Activated CD4-positive, alpha-beta T cell treated with anti-CD3 and anti-CD28 coated beads, Interleukin-2, Interleukin-4, amounts not matched to agents 100 ng/mL and 50 ng/mL, durations not matched to agents 16 hours and 8 hours (primary cell): ENCODE measurements at places on chromosomes 1 and 21.
A peak's percentile ranks its signal among the peaks of the same experiment; 100 is the strongest.

DNA sequence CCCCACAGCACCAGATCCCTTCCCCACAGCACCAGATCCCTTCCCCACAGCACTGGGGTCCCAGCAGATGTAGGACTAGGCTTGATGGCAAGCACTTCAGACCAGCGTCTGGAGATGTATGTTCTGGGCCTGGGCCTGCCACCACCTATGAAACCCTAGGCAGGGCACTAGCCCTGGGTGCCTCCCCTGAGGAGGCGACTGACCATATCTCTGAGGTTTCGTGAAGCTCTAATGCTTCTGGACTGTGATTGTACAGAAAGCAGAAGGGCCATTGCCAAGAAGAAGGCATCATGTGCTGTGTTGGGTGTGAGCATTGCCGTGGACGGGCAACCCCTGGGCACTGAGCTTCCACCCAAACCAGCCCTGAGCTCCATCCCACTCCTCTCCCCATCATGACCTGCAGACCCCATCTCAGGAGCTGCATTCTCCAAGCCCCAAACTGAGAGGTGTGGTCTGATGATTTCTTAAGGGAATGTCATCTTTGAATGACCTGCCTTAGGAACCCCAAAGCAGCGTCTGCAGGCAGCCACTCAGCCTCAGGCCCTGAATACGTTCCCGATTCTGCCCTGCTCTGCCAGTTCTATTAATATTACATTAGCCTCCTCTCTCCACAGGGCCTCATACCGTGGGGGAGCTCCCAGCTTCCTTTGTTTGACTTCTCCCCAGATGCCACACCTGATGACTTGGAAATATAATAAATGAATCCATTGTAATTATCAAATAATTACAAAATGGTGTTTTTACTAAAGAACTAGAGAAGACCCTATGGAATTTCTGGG, 163.4 kb downstream of the TRIM33 start:
- no peak for DNase-seq

DNA sequence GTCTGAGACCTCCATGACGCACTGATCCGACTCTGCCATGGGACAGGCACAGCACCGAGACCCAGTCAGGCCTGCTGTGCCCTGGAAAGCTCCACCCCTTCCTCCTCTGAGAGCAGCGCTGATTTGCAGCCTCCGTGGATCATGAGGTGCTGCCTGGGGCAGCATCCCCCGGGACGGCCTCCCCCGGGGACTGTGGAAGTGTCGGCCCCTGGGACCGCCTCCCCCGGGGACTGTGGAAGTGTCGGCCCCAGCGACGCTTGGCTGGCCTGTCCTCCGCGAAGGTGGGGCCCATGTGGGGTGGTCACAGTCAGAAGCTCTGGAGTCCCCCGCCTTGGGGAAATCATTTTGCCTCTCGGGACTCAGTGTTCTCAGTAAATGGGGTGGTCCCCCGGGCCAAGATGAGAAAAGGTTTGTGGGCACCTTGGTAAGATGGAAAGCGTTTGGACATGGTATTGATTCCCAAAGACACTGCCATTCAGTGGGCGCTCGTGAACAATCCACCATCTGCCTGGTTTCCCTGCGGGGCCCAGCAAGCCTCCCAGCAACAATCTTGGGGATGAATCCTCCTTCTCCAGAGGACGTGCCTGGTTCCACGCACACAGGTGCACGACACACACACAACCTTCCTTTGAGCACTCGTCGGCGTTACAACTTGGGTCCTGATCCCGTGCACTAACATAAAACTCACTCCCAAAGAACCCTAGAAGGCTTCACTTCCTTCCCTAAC, 3.0 kb downstream of the TFF2 start:
- no peak for DNase-seq

DNA sequence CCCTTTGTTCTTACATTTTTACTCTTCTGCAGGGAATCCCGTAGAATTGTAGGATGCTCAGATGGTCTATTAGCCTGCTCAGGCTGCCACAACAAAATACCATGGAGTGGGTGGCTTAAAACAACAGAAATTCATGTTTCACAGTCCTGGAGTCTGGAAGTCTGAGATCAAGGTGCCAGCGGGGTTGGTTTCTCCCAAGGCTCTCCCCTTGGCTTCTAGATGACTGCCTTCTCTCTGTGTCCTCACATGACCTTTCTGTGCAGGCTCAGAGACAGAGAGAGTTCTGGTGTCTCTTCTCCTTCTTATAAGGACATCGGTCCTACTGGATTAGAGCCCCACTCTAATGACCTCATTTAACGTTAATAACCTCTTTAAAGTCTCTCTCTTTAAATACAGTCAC, 41.7 kb downstream of the HUNK start:
- no peak for DNase-seq

DNA sequence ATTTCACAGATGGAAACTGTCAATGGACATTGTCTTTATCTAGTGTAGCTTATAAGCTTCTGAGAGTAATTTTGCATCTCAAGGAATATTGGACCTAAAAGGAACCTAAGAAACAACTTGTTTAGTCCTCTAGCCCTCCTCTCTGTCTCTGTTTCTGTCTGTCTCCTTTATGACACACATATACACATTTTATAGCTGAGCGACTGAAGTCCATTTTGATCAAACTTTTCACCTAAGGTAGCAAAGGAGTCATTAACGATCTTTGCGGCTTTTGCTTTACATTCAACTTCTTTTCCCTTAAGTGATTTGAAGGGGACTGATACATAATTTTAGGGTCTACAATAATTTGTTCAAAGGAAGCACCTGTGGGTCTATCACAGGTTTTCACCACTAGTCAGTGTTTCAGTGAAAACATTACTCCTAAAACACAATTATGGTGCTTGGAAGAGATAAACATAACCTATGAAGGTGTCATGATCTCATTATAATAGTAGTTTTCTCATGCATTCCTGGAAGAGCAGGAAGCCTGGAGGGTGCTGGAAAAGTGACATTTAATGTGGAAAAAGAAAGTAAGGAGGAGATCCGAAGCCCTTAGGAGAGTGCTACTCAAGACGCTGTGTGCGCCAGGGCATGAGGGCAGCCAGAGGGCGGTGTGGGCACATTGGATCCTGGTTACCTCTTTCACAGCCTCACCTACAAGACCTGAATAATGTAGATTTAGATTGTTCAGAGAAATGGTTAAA, 248.6 kb downstream of the DNM3 start:
- peak; percentile 62 for DNase-seq

GRCh38 chr1:110138956-110139355, 11.3 kb upstream of the SLC6A17 start:
- DNase-seq: no peak

DNA sequence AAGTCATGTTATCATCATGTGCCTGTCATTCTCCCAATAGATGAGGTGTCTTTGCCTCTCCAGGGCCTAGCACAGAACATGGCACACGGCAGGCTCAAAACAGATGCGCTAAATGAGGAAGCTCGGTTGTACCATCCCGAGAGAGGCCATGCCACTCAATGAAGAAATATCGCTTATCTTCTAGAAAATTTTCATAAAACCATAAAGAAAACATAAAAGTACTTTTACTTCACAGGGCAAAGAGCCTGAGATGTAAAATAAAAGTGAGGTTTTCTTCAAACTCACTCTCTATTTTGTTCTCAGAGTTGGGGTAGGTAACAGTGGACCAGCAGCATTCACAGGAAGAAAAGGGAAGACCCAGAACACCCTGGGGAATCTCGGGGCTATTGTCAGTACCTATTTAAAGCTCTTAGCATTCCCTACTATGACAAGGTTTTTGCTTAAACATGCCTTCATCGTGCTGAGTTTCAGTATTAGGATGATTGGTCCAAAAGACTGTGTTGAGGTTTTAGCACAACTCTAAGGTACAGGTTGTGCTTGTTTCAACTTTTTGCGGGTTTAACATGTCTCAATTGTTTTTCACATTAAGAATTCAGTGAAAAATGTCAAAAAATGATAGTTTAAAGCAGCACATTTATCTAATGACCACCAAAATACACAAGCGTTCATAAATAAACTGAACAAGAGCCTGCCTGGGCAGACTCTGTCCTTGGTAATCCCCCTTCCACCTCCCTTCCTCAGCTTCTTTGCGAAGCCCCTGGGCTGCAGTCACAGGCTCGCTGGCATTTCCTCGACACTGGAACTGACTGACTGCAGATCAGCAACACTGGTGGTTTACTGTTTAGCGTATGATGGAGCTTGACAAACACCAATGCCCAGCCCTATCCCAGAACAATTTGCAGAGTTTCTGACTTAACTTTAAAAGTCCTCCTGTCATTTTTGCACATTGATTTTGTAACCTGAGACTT, 55.6 kb downstream of the COQ8A start:
- DNase-seq: peak; percentile 19

DNA sequence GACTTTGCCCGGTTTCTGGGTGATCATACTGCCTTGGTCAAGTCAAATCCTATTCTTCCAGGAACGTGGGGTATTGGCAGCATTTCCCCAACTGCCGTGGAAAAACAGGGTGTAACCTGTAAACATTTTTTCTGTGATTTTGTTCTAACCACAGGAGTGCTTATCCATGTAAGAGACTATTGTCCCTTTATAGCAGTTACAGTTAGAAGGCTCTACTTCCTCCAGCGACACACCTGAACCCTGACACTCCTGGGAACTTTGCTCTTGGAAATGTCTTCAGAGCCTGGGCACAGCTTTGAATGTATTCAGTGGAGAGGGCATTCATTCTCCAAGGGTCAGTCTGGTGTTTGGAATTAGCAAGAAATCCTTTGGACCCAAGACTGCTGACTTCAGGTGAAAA, 26.4 kb upstream of the ARHGEF10L start:
- no peak for DNase-seq

DNA sequence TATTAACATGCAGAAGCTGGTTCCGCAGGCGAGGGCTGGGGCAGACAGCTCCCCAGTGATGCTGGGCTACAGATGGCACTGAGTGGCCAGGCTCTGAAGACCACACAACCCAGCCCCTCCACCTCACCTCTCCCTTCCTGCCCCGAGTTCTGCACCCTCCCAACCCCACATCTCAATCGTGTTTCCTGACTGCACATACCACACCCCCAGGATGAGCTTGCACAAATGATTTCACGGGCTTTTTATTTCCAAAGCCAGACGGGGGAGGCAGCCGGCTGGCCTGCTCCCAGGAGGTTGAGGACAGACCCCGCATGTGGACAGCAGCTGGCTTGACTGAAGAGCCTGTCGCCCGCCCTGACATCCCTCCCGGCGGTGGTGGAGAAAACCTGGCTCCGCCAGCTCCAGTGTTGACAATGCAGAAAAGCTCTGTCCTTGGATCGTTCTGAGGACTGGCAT, 21.4 kb upstream of the ALDH4A1 start:
- DNase-seq: no peak

DNA sequence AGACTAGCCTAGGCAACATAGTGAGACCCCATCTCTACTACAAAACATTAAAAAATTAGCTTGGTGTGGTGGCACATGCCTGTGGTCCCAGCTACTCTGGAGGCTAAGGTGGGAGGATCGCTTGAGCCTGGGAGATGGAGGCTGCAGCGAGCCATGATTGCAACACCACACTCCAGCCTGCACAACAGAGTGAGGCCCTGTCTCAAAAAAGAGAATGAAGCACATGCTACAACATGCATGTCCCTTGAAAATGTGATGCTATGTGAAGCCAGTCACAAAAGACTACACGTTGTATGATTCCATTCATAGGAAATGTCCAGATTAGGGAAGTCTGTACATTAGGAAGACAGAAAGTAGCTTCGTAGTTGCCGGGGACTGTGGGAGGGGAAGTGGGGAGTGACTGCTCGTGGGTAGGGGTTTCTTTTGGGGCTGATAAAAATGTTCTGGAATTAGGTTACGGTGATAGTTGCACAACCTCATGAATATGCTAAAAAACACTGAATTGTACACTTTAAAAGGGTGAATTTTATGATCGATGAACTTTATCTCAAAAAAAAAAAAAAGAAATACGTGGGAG, 202.1 kb downstream of the KAZN start:
- no peak for DNase-seq

- DNase-seq: no peak
These were observed 35.2 kb downstream of the BMP8A start for GRCh38 chr1:39526466-39527189.

GRCh38 chr1:59081181-59081580, 215.7 kb upstream of the FGGY start:
- DNase-seq: no peak

GRCh38 chr1:63827411-63828321, 53.8 kb downstream of the ROR1 start:
- DNase-seq: no peak

GRCh38 chr1:98075626-98076025, 154.8 kb upstream of the DPYD start:
- no peak for DNase-seq

DNA sequence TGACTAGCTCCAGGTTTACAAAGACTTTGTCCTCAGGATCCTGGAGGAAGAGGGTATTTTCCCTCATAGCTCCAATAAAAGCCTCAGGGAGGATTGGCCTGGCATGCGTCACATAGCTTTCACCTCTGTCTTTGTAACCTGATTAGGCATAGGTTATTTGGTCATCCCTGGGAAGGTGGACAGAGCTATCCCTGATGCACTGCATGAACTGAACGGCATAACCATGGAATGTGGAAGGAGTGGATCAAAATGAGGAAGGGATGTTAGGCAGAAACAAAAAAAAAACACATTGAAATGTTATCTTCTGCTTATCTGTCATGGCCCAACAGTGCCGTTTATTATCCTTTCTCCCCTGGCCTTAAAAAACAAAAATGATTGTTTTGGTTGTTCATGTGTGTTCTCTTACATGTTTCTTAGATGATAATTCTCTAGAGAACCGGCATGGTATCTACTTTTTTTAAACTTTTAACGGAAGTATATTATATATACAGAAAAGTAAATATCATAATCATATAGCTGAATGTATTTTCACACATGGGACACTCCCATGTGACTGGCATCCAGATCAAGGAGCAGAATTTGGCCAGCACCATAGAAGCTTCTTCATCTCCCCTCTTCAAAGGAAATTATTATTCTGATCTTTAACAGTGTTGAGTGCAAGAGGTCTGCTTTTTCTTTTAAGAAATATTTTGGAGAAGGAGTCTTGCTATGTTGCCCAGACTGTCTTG, 85.3 kb downstream of the RPS6KC1 start:
- no peak for DNase-seq

- DNase-seq: no peak
These were observed 5.9 kb upstream of the DHX9 start for GRCh38 chr1:182833271-182833670.

GRCh38 chr1:231338270-231339128, at the start of gene SPRTN:
Gene SPRTN, plus strand, starts transcription at chr1:231338293. Its CDS starts 91 bp downstream, at chr1:231338384.
- no peak for DNase-seq

DNA sequence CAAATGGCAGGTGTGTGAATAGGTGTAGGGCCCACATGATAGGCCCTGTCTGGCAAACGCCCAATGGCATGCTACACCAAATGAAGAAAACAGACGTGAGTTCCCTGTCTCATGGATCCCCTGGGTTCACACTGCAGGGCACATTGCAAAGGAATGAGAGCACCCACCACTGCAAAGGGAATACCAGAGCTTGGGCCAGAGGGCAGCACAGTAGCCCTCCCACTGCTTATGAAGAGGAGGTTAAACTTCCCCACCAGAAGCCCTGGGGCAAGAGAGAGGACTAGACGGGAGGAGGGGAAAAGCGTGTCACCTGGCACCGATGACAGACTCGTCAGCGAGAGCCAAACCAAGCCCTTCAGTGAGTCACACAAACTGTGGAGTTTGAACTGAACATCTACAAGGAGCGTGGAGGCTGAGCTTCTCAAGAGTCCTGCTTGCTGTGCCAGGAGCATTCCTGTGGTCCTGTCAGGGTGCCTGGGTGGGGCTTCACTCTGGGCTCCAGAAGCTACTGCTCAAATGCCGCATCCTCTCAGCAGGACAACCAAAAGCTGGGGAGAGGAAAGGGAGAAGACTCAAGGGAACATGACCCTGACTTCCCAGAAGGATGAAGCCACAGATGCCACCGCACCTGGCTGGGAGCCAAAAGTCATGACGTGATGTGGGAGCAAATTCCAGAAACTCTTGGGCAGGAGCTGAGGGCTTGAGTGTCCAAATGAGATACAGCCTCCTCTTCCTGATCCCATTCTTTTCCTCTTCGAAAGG, 61.1 kb downstream of the TOMM20 start:
- DNase-seq: no peak

- peak; percentile 85 for DNase-seq
These were observed 20.1 kb downstream of the ECE1 start for GRCh38 chr1:21270086-21270689.
